ENCODE measurements at places on chromosomes 3 and 15.

GRCh38 chr15:100902436-100903167 is 16.6 kb upstream of the LRRK1 start:
- DNase-seq = no peak

GRCh38 chr15:56530157-56530556 is 65.2 kb upstream of the MNS1 start:
- no peak for DNase-seq

DNA sequence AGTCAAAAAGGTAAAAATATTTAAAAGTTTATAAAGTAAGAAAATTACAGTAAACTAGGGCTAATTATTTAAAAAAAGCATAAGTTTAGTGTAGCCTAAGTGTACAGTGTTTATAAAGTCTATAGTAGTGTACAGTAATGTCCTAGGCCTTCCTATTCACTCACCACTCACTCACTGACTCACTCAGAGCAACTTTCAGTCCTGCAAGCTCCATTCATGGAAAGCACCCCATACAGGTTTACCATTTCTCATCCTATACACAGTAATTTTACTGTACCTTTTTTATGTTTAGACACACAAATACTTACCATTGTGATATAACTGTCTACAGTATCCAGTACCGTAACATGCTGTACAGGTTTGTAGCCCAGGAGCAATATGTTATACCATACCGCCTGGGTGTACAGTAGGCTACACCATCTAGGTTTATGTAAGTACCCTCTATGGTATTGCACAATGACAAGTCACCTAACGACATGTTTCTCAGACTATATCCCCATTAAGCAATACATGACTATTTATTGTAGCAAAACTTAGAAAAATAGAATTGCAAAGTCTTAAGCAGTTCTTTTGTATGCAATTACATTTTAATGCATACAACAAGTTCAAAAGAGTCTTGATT is 19.5 kb downstream of the AVEN start:
- no peak for DNase-seq

DNA sequence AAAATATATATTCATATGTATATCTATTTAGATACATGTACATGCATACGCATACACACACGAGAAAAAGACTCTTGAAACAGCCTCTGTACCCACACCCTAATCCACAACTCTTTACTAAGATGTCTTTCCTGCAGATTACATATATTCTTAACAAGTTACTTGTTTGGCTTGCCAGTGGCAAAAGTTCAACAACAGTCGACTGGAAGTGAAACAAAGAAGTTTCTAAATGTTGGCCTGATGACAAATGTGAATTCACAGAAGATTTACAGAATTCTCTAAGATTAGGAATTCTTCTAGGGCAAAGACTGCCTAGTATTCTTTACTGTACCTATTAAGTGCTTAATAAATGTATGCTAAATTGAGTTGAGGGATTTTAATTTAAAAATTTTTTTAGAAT is 116.8 kb downstream of the CDIN1 start:
- no peak for DNase-seq

GRCh38 chr15:63499611-63500010 is 4.8 kb upstream of the USP3 start:
- DNase-seq = no peak

DNA sequence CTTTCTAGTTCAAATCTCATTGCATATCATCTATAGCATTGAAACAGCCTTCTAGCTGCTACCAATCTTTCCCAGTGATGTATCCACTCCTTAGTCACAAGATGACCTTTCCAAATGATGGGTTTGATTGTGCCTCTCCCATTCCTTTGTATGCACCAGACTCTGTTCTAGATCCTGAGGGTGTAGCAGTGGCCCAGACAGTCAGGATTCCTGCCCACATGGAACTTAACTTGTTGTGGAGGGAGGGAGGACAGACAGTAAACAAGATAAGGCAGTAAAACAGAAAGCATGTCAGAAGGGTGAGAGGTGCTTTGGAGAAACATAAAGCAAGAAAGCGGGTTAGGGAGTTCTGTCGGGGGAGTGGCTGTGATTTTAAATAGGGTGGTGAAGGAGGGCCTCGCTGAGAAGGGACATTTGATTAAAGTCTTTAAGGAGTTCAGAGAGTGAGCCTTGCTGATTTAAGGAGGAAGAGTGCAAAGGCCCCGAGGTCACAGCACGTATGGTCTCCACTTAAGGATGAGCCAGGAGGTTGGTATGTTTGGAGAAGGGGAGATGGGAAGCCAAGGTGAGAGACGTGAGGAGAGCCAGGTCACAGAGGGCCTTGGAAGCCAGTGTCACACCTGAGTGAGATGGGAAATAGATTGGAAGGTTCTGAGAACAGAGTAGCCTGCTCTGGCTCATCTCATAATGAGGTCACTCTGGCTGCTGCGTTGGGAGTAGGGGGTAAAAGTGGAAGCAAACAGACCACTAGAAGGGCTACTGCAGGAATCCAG is 38.3 kb downstream of the FAM43A start:
- DNase-seq = no peak

DNA sequence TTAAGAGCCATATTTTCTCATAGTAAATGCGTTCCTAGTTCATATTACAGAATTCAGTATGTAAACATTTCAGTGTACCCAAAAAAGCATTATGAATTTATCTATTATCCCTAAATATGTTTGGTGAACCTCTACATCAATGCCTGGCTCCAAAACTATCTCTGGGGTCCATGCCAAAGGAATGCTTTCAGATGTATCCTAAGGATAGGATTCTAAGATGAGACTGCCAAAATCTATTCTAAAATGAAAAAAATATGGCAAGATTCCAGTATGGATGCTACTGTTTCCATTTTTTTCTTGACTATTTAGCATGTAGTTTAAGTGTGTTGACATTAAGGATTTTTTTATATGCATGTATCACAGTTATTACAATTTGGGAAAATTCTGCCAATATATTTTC is 18.8 kb downstream of the EIF5A2 start:
- no peak for DNase-seq

- no peak for DNase-seq
These were observed 250.8 kb downstream of the TBC1D5 start for GRCh38 chr3:17491601-17492000.

- no peak for DNase-seq
These were observed 268.9 kb upstream of the KCNMB2 start for GRCh38 chr3:178267158-178267844.

DNA sequence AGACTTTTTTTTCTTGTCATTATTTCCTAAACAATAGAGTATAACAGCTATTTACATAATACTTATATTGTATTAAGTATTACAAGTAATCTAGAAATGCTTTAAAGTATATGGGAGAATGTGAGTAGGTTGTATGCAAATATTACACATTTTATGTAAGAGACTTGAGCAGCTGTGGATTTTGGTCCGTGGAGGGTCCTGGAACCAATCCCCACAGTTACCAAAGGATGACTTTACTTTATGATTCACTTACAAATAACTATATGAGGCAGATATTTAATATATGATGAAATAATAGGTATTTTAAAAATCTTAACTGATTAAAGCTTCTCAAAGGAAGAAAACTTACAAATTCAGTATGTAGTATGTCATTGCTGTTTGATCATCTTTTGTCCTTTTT is 56.3 kb downstream of the PPP2R3A start:
- no peak for DNase-seq

GRCh38 chr3:149336925-149337324 is 3.5 kb upstream of the TM4SF18 start:
- DNase-seq = no peak

GRCh38 chr3:151770956-151771355 is 37.2 kb downstream of the AADACL2 start:
- no peak for DNase-seq

DNA sequence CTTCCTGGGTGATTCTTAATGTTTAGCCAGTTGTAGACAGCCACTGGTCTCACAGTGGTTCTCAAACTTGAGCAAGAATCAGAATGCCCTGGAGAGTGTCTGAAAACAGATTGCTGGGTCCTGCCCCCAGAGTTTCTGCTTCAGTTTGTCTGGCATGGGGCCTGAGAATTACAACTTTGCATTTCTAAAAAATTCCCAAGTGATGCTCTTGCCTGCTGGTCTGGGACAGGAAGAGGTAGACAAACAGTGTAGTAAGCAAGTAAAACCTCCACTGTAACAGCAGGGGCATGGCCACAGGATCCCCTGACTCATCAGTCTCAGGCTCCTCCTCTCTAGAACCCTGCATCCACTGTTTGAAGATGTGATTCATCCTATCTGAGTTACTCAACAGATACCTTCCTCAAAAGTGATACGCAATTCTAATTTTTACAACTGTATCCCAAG is 36.5 kb downstream of the DZIP1L start:
- no peak for DNase-seq

DNA sequence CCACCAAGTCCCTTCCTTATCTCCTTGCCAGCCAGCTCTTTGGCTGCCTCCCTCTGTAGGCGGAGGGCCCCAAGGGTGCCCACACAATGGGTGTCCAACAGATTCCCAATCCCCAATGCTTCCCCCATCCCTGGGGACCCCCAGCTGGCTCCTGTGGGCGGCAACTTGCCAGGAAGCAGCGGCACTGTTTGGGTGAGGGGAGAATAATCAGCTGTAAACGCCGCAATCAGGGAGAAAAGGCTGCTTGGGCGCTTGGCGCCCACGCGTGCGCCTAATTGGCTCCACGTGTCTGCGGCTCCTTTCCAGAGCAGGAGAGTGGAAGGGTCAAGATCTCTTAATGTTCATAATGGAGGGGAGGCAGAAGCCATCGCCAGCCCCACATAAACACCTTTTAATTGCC is 67.9 kb upstream of the TMEM115 start:
- DNase-seq = no peak

DNA sequence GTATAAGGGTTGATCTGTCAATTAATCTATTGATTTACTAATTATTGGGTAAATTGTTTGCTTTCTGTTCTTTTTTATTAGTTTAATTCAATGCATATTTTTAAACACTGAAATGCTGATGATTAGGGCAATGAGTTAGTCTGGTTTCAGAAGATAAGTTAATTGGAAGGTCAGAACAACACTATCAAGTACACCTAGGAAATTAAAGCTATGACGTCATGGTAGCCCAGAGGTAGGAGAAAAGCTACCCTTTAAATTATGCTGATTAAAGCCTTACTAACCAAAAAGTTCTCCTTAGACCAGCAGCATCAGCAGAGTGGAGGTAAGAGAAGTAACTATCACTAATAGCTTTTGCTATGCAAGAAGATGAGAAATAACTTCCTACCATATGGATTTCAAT is 770.4 kb upstream of the ARPP21 start:
- no peak for DNase-seq

- no peak for DNase-seq
These were observed 51.8 kb downstream of the IQSEC1 start for GRCh38 chr3:13021141-13022114.

DNA sequence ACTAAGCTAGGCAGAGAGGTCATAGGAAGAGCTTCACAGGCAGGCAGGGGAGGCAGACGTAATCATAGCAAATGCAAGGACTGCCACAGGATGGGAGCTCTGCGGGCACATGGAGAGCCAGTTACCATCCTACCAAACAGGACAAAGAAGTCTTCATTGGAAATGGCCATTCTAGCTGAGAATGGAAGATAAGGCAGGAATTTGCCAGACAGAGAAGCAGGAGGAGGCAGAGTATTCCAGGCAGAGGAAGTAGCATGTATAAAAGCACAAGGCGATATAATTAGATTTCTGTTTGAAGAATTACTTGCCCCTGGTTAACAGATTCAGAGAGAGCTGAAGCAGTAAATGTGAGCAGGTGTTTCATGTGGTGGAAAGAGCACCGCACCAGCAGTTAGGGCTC is 3.5 kb upstream of the SEMA5B start:
- no peak for DNase-seq

DNA sequence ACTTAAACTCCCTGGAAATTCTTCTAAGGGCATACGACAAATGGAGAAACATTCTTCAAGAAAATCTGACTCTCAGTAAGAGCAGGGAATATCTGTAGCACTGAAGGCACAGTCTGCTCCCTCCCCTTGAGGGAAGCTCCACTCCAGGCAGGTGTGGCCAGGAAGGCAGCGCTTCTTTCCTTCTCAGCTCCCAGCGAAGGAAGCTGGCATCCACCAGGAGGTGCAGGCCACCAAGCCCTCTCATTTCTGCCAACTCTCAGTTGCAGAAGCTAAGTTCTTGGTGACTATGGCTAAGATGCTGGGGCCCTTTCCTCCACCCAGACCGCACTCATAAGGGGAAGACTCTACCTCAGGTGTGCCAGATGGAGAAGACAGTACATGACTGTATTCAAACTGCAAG is 37.7 kb upstream of the SLC41A3 start:
- DNase-seq = no peak

- DNase-seq = no peak
These were observed 15.9 kb upstream of the SKOR1 start for GRCh38 chr15:67809441-67809840.

- DNase-seq = no peak
These were observed 225.0 kb upstream of the TP63 start for GRCh38 chr3:189406148-189406547.

DNA sequence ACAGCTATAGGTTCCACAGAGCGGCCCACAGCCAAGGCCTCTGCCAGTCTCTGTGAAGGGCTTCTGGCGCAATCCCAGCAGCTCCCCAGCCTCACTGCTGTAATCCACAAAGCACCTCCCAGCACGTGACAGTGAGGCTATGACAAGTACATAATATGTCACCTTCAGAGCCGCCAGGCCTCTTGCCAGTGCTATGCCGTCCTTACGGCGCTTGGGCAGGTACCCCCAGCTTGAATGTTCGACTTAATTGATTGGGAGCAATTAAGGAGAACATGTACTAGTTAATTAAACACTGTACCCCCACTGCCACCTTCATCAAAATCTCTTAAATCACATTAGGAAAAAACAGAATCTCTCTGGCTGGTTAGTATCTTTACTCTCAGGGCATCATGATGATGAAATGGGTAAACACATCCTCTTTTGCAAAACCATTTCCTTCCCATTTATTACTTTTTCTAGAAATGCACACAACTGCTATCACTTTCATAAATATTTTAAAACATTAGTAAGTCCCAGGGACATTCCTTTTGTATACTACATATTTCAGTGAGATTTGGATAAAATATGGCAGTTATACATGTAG is 169.9 kb downstream of the XXYLT1 start:
- no peak for DNase-seq

GRCh38 chr3:141410408-141410807 is 42.1 kb downstream of the ZBTB38 start:
- no peak for DNase-seq

DNA sequence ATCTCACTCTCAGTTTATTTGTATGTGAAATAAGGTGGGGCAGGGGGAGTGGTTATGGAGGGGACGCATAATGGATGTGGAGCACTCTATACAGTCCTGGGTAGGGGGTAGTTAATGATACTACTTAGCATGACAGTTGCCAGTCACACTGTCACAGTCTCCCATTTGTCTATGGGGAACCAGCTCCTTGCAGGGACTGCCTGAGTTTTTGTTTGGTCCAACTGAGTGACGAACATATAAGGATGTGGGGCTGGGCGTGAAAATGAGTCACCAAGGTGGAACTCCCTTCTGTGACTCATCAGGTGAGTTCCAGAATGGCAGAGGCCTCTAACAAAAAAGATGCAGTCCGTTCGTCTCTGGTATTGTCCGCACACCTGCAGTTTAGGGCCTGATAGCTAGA is 235.3 kb upstream of the ST8SIA2 start:
- DNase-seq = no peak

Measured in stimulated activated CD8-positive, alpha-beta memory T cell treated with anti-CD3 and anti-CD28 coated beads, Interleukin-7, amount 100 ng/mL, for 24 hours (primary cell).